ENCODE measurements at places on chromosomes 7 and 10. TPM values are rescaled to one million over a fixed set of nuclear protein-coding genes. Genes with fewer than 3 reads are reported as not detected.
A peak's percentile ranks its signal among the peaks of the same experiment; 100 is the strongest.

Gene AKR1C8
- not detected for total RNA-seq

GRCh38 chr7:95389516-95389915, 6.7 kb downstream of the PON3 start:
- H3K27me3 ChIP-seq = no peaks in the 10 kb centered on the region
- no peak overlapping the region for H3K4me3 ChIP-seq
- no peak overlapping the region for H3K27ac ChIP-seq
- H3K36me3 ChIP-seq = no peaks in the 10 kb centered on the region
- no peak for DNase-seq

DNA sequence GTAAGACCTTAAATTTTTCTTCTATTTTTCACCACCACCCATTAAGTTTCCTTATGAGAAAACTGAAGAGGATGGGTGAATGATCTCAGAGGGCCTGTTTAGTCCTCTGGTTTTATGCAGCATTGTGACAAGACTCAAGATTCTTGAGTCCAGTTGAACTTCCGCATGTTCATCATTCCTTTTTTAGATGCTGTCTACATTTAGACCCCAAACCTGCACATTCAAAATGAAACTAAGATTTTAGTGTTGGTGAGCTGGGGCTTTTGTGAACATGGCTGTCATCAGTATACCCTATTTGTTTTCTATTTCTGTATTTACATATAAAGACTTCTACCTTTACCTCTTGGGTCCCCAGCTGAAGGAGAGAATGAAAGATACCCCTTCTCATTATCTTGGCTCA, 31.1 kb downstream of the NET1 start:
- H3K27ac ChIP-seq = no peak overlapping the region
- H3K4me1 ChIP-seq = no peaks in the 10 kb centered on the region
- no peaks in the 10 kb centered on the region for H3K27me3 ChIP-seq
- H3K4me3 ChIP-seq = no peak overlapping the region
- H3K36me3 ChIP-seq = no peaks in the 10 kb centered on the region
- no peak for DNase-seq

Gene DNAJB6
- total RNA-seq = 123 TPM

DNA sequence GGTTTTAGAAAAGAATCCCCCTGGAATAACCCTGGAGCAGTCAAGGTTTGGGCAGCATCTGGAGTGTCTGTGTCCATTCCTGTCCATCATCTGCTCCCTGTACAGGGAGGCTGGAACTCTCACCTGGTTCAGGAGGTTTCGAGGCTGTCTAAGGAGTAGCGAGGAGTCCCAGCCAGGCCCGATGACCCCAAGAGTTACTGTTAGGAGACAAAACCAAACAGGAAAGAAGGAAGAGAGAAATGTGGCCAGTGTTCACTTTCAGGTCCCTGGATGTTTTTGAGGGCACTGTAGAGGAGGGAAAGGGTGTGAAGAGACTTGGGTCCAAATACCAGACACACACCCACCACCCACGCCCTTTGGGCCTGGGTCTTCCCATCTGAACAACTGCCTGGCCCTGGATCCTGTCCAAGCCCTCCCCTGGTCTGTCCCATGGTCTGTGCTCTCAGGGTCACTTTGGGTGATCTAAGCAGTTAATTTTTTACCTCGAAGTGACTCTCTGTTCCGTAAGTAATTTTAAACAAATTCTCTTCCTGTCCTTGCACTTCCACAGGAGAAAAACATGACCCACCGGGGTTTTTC, 117.1 kb downstream of the ZMIZ1 start:
- H3K4me1 ChIP-seq = peaks cover 100% of the 10 kb centered on the region
- no peak overlapping the region for H3K4me3 ChIP-seq
- H3K27me3 ChIP-seq = no peaks in the 10 kb centered on the region
- peak overlapping the region; percentile 75 for H3K27ac ChIP-seq
- H3K36me3 ChIP-seq = peaks cover 17% of the 10 kb centered on the region
- DNase-seq = no peak

GRCh38 chr7:117791877-117792780, 81.1 kb downstream of the CTTNBP2 start:
- H3K36me3 ChIP-seq = no peaks in the 10 kb centered on the region
- H3K27me3 ChIP-seq = no peaks in the 10 kb centered on the region
- no peak overlapping the region for H3K4me3 ChIP-seq
- peak overlapping the region; percentile 16 for H3K27ac ChIP-seq

DNA sequence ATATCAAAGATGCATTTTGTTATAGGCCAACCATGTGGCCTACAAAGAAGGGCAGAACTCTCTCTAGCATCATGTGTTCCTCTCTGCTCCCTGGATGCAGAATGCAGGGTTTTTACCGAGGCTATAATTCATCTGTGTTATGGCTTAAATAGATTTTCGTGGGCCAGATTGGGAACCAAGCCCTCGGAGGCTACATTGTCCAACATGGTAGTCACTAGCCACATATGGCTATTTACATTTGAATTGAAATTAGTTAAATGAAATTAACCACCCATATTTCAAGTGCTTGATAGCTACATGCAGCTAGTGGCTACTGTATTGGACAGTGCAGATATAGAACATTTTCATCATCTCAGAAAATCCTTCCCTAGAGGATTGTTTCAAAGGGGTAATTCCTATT, 2.8 kb downstream of the PLCE1 start:
- peaks cover 49% of the 10 kb centered on the region for H3K4me1 ChIP-seq
- no peak overlapping the region for H3K4me3 ChIP-seq
- DNase-seq = no peak
- H3K27me3 ChIP-seq = no peaks in the 10 kb centered on the region
- no peak overlapping the region for H3K27ac ChIP-seq
- H3K36me3 ChIP-seq = no peaks in the 10 kb centered on the region

- H3K4me1 ChIP-seq = no peaks in the 10 kb centered on the region
- no peak overlapping the region for H3K27ac ChIP-seq
- H3K36me3 ChIP-seq = no peaks in the 10 kb centered on the region
- no peak overlapping the region for H3K4me3 ChIP-seq
- no peak for DNase-seq
- H3K27me3 ChIP-seq = no peaks in the 10 kb centered on the region
Observed at GRCh38 chr7:106312906-106313305, 28.1 kb upstream of the NAMPT start.

Gene NUPR2
- not detected for total RNA-seq

Gene GRM3
- total RNA-seq = not detected

Gene TBX20
- total RNA-seq = 155 TPM

Gene HOXA1
- not detected for total RNA-seq

GRCh38 chr10:132974886-132975830, 32.8 kb upstream of the CFAP46 start:
- DNase-seq = no peak
- H3K27me3 ChIP-seq = peaks cover 16% of the 10 kb centered on the region
- H3K36me3 ChIP-seq = no peaks in the 10 kb centered on the region
- H3K27ac ChIP-seq = no peak overlapping the region

DNA sequence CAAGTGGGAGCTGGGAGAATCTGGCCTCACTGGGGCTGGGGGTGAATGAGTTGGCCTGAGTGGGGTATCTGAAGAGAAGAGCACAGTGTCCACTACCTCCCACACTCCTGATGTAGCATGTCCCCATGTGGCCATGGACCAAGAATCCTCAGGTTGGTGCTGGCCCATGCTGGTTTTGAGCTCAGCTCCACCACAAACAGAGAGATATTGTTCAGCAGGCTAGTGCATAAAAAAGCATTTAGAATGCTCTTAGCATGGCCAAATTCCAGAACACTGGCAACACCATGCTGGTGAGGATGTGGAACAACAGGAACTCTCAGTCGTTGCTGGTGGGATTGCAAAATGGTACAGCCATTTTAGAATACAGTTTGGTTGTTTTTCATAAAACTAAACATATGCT, 61.4 kb downstream of the FRMPD2 start:
- H3K4me3 ChIP-seq = no peak overlapping the region
- H3K27ac ChIP-seq = no peak overlapping the region
- no peaks in the 10 kb centered on the region for H3K36me3 ChIP-seq
- no peaks in the 10 kb centered on the region for H3K27me3 ChIP-seq
- H3K4me1 ChIP-seq = no peaks in the 10 kb centered on the region

Gene ARHGEF5
- 0.75 TPM for total RNA-seq

GRCh38 chr7:88321694-88322093, 15.0 kb upstream of the STEAP4 start:
- no peaks in the 10 kb centered on the region for H3K27me3 ChIP-seq
- H3K36me3 ChIP-seq = no peaks in the 10 kb centered on the region
- no peak for DNase-seq
- H3K27ac ChIP-seq = no peak overlapping the region
- no peaks in the 10 kb centered on the region for H3K4me1 ChIP-seq

- no peaks in the 10 kb centered on the region for H3K4me1 ChIP-seq
- H3K36me3 ChIP-seq = no peaks in the 10 kb centered on the region
- no peak for DNase-seq
- no peak overlapping the region for H3K4me3 ChIP-seq
- H3K27me3 ChIP-seq = no peaks in the 10 kb centered on the region
Observed at GRCh38 chr7:43248961-43249822, 136.7 kb downstream of the HECW1 start.

GRCh38 chr7:75992083-75992755, 2.2 kb downstream of the TMEM120A start:
- peaks cover 24% of the 10 kb centered on the region for H3K4me1 ChIP-seq
- no peaks in the 10 kb centered on the region for H3K27me3 ChIP-seq
- H3K4me3 ChIP-seq = no peak overlapping the region
- no peak for DNase-seq

Gene CPXM2
- total RNA-seq = 1.1 TPM

- no peak for DNase-seq
- peak overlapping the region; percentile 59 for H3K27ac ChIP-seq
- no peaks in the 10 kb centered on the region for H3K27me3 ChIP-seq
- H3K4me3 ChIP-seq = no peak overlapping the region
Observed at GRCh38 chr10:7389346-7389745, 21.5 kb downstream of the SFMBT2 start.

- H3K36me3 ChIP-seq = no peaks in the 10 kb centered on the region
- H3K27me3 ChIP-seq = no peaks in the 10 kb centered on the region
- no peak for DNase-seq
- H3K4me3 ChIP-seq = no peak overlapping the region
Observed at GRCh38 chr10:78194539-78195402, 161.1 kb downstream of the RPS24 start.

Gene SLC16A12
- 2.9 TPM for total RNA-seq

Gene HOXA3
- 1.0 TPM for total RNA-seq

Gene TFEC
- total RNA-seq = 0.72 TPM

- no peak overlapping the region for H3K27ac ChIP-seq
- no peaks in the 10 kb centered on the region for H3K4me1 ChIP-seq
- no peak overlapping the region for H3K4me3 ChIP-seq
- H3K36me3 ChIP-seq = no peaks in the 10 kb centered on the region
Observed at GRCh38 chr10:128642023-128642422, 515.8 kb upstream of the MKI67 start.

DNA sequence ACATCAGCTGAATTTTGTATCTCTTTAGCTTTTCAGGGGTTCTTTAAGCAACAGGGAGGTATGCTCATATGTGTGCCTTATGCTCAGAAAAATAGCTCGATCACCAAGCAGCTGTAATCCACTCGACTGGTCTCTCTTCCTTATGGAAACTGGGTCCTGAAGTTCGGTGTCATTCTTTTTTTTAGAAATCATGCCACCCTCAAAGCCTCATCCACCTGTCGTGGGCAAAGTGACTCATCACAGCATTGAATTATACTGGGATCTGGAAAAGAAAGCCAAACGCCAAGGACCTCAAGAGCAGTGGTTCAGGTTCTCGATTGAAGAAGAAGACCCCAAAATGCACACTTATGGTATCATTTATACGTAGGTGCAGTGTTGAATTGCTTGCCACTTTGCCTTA, 83.6 kb downstream of the FANK1 start:
- no peaks in the 10 kb centered on the region for H3K36me3 ChIP-seq
- H3K4me1 ChIP-seq = no peaks in the 10 kb centered on the region
- H3K27ac ChIP-seq = no peak overlapping the region
- DNase-seq = no peak

DNA sequence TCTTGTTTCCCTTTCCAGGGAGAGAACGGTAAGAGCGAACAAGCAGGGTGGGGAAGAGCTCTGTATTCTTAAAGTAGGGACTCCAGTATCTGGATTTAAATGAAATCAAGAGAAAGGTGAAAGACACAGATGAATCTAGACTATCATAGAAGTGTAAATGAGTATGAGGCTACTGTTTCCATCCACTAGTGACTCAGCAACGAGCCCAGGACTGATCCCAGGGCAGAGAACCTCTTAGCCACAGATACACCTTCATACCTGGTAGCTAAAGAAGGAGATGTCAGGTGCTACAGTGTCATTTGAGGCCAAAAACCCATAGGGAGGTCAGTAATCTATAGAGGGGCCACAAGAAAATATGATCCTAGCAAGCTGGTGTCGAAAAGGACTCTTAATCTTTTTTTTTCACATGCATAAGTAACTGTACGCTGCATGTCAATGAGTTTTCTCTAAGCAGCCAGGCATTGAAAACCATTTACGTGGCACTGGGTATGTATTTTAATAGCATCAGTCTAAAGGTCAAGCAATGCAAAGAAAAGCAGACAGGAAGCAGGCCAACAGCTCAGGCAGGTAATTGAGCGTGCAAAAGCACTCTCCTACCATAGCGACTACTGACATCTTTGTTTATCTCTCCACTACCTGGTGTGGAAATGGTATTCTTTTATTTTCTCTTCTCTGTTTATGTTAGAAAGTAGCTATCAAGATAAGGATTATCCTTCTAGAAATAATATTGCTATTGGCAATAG, 91.5 kb upstream of the EGR2 start:
- H3K4me3 ChIP-seq = no peak overlapping the region
- H3K4me1 ChIP-seq = peaks cover 6% of the 10 kb centered on the region
- DNase-seq = no peak
- H3K36me3 ChIP-seq = no peaks in the 10 kb centered on the region

Gene HECW1
- total RNA-seq = not detected

GRCh38 chr7:100544386-100544785, 5.4 kb downstream of the AGFG2 start:
- no peak for DNase-seq
- no peak overlapping the region for H3K4me3 ChIP-seq
- H3K27me3 ChIP-seq = no peaks in the 10 kb centered on the region
- no peaks in the 10 kb centered on the region for H3K36me3 ChIP-seq
- H3K4me1 ChIP-seq = peaks cover 54% of the 10 kb centered on the region
- peak overlapping the region; percentile 83 for H3K27ac ChIP-seq

Gene MRLN
- not detected for total RNA-seq

Gene NEUROD6
- not detected for total RNA-seq

DNA sequence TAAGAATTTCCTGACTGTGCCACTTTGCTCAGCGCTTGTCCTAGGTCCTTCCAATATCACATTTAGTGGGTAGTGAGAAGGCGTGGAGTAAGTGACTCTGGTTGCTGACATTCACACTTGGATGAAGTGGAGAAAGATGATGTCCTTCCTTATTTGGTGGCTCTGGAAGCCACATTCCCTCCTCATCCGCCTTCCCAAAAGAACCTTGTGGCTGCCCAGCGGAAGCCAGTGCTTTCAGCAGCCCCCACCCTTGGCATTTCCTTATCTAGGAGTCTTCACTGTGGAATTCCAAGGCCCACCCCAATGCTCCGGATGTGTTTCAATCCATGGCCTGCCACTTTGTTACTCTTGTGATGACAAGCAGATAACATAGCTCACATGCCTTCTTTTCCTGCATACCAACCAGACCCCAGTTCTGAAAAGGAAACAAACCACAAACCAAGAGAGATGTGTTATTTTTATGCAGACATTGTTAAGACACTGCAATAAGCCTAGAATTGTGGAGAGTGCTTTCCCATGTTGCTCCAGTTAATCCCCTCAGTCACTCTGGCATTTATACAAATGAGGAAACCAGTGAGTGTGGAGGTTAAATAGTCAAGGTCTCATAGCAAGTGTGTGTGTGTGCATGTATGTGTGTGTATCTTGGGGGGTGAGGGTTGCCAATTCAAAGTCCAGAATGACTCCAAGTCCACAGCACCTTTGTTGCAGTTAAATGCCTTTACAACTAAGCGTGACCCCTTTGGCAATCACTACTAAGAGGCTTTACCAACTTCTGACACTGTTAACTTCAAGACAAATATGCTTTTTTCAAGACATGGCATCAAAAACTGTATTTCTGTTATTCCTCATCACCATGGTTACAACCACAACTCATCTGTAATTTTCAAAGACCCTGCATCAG, 10.3 kb upstream of the ANKRD1 start:
- H3K27ac ChIP-seq = peak overlapping the region; percentile 62
- no peaks in the 10 kb centered on the region for H3K36me3 ChIP-seq
- DNase-seq = peak; percentile 71
- no peaks in the 10 kb centered on the region for H3K27me3 ChIP-seq
- H3K4me3 ChIP-seq = peak overlapping the region; percentile 22
